ENCODE measurements at places on chromosomes 3 and 15.

DNA sequence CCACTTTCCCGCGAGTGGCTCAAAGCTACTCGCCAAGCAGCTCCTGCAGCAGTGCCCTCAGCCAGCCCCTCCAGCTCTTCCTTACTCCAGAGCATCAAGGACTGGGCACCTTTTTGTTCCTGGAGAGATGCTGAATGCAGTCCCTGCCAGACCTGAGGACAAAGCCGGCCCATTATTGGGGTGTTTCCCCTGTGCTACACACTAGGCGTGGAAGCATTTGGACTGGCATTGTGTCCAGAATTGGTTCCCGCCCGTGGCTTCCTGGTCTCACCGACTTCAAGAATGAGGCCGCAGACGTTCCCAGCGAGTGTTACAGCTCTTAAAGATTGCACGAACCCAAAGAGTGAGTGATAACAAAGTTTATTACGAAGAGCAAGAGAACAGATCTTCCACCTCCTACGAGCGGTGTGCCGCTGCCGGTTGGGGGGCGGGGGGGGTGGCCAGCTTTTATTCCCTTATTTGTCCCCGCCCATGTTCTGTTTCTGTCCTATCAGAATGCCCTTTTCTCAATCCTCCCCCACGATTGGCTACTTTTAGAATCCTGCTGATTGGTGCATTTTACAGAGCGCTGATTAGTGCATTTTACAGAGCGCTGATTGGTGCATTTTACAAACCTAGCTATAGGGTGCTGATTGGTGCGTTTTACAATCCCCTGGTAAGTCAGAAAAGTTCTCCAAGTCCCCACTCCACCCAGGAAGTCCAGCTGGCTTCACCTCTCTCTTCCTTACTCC lies 62.4 kb downstream of the NSMCE3 start:
- no peak for DNase-seq

DNA sequence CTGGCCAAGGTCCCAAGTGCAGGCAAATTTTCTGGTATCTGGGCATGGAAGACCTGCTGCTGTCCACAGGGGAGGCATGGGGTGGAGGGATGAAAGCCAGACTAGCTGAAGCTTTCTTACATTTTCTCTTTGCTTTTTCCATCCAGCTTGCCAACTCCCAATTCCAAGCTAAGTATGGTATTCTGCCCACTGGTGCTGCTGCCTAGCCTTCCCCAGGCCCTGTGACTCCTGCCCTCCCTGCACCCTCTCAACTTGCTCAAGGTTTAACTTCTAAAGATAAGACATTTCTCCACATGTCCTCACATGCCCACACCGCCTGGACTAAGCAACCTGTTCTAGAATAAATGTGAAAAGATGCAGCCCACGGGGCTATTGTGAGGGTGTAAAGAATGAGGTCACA lies 59.5 kb upstream of the HACD2 start:
- DNase-seq = no peak

DNA sequence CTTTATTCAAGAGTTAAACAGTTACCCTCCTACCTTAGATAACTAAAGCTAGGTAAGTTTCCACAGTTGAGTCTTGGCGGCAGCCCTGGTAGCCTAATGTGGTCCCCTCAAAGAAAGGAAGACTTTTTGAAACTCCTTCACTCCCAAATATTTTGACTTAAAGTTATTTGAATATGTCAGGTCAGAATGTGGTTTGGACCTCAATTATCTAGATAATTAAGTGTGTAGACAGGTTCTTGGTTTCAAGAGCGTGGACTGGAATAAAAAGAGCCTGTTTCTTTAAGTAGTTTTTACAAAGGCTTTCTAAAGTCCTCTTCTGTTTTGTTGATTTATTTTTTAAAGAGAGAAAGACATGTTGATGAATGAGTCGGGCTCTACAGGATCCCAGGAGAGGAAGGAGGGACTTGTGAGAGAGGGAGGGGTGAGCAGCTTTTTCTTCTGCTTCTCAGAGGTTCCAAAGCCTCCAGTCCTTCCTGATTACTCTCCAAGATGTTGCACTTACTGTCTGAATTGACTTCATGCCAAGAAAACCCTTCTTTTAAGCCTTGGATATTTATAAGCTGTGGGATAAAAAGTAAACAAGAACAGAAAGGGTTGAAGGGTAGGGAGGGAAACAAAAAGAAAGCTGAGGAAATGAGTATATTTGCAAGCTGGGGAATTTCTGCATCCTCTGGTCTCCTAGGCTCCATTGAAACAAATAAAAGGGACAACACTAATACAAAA lies 457.4 kb downstream of the IGSF11 start:
- DNase-seq = no peak

GRCh38 chr3:130342821-130343661 lies 2.4 kb upstream of the COL6A5 start:
- no peak for DNase-seq

GRCh38 chr15:68791431-68792283 lies 29.0 kb downstream of the ANP32A start:
- no peak for DNase-seq

DNA sequence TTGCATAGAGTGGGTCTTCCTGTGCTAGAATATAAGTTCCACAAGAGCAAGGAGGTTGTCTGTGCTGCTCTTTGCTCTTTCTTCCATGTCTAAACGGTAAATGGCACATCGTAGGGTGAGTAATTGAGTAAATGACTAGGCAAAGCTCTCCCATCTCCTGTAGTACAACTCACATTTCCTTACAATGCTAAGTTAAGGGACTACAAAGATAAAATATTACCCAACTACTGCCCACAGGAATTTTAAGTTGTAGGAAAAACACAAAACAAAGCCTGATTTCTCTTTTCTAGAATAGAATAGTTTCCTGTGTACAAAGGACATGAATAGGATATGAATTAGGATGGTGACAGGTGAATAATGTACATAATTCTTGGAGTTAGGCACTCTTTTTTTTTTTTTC lies 19.9 kb upstream of the LRIG1 start:
- DNase-seq = no peak

DNA sequence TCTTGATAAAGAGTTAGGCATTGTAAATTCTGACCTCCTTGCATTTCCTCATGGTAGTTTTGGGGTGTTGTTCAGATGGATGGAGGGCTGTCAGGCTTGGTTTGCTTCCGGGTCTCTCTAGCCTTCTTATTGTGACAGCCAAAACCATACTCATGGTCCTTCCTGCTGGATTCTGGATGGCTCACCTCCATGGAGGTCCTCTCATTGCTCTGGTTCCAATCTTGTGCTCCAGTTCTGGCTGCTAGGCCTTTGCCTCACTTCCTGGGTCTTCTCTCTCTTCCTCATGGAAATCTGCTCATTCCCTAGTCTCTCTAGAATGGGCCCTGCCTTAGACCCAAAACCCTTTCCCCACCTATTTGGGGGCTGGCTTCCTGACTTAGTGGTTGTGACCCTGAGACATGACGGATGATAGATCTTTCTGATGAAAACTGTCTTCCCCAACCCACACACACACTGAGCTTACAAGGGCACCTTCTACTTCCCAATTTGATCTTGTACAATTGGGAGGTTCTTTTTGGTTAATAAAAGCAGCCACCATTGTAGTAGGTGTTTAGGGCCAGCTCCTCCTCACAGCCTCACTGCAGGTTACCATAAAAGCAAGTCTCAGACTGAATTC lies 66.2 kb upstream of the XCR1 start:
- no peak for DNase-seq

- DNase-seq = no peak
Measured at GRCh38 chr3:153410517-153410916, 248.5 kb downstream of the RAP2B start.

- DNase-seq = no peak
Measured at GRCh38 chr3:4084271-4084670, 218.9 kb upstream of the SETMAR start.

- DNase-seq = no peak
Measured at GRCh38 chr3:193489949-193490348, 64.7 kb downstream of the ATP13A4 start.

GRCh38 chr3:151890721-151891141 lies 17.3 kb downstream of the SUCNR1 start:
- no peak for DNase-seq

DNA sequence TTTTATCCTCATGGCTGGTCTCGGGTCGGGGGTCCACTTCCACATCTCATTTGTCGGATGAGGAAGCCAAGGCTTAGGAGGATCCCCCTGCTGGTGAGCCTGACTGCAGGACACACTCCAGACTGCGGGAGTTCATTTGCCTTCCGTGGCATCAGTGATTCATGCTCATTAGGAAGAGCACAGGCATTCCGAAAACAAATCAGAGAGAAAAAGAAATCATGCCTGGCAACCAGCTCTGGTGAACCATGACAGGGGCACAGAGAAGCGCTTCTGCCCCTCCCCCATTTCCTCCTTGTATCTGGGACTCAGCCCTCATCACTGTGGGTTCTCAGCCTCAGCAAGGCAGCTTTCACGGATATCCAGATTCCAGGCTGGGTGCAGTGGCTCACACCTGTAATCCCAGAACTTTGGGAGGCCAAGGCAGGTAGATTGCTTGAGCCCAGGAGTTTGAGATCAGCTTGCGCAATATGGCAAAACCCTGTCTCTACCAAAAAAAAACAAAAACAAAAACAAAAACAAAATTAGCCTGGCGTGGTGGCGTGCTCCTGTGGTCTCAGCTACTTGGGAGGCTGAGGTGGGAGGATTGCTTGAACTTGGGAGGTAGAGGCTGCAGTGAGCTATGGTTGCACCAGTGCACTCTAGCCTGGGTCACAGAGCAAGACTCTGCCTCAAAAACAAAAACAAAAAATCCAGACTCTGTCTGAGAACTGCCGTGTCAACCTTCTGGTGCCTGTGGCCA lies 28.4 kb downstream of the IRAK2 start:
- no peak for DNase-seq

DNA sequence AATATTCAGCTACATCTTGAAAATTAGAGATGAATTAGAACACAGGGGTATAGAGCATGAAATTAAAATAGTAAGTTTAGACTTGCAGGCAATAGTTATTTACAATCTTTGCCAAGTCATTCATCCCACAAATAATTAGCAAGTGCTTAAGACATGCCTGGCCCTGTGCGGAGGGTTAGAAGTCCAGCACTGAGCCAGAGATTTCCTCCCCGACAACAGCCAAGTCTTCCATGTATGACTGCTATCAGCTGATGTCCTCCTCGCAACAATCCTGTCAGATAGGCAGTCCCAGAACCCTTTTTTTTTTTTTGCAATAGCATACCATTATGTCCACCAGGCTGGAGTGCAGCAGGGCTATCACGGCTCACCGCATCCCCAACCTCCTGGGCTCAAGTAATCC lies 14.6 kb downstream of the SIN3A start:
- DNase-seq = no peak

DNA sequence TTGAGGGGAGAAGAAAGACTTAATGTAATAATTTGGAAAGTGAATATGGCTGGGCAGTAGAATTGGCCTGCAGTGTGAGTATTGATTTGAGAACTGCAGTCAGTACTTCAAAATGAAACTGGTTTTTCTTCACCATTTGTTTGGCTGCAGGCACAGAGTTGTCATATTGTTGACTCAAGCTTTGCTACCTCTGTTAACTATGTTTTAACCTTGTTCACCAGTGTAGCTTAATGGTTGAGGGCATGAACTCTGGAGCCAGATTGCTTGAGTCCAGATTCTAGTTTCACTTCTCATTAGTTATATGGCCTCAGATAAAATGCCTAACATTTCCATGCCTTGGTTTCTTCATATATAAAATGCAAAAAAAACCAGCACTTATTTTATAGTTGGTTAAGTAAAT lies 64.1 kb downstream of the CFAP44 start:
- no peak for DNase-seq

- no peak for DNase-seq
Measured at GRCh38 chr15:54843006-54843405, 353.7 kb downstream of the RSL24D1 start.

- no peak for DNase-seq
Measured at GRCh38 chr3:36193448-36193847, 186.9 kb upstream of the STAC start.

DNA sequence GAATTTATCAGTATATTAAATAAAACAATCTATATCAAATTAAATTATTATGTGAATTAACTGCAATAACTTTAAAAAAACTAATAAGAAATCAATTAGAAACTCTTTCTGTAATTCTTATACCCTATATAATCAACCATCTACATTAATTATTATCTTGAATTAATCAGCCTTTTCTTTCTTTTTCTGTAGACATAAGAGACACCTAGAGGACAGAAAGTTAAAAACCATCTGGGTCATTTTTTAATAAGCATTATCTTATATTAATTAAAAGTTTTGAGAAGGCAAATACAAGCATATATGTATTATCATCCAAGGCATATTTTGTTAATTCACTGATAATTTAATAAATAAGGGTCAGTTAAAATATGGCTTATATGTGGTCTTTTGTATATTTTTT lies 24.2 kb upstream of the SLC25A26 start:
- DNase-seq = peak; percentile 15

DNA sequence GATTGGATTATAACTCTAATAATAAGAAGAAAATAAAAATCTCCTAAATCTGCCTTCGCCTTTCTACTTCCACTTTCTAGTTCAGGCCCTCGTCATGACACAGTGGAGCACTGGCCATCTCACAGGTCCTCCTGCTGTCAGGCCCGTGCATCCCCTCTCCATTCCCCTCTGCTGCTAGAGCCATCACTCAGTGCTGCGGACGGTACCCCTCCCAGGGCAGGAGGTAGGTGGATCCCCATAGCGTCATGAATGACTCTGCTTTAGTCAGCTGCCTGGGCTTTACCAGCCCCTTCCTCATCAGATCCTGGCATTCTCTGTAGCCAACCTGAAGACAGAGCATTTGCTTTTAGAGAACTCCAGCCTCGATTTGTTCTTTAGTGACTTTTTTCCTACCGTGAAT lies 12.0 kb upstream of the PPP1R2 start:
- no peak for DNase-seq

GRCh38 chr15:55197362-55197705 lies 593 bp upstream of the RSL24D1 start:
- no peak for DNase-seq

- DNase-seq = no peak
Measured at GRCh38 chr3:128805772-128806171, 73.6 kb upstream of the ACAD9 start.

GRCh38 chr15:27422997-27423396 lies 452.0 kb downstream of the GABRG3 start:
- DNase-seq = no peak

DNA sequence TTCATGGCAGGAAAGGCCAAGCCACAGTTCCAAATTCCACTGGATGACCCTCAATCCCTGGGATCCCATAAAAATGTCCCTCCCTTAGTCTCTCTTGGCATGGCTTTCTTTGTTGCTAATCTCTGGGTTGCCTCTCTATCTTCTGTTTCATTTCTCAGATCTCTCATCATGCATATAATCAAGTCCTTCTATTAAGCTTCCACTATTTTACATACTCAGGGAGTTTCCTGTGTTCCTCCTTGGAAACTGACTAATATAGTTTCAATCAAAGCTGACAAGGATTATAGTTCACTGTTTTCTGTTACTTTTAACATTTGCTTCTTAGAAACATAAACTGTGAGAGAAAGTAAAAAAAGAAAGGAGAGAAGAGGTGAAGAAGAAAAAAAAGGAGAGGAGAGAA lies 113.8 kb upstream of the COL8A1 start:
- DNase-seq = no peak

- no peak for DNase-seq
Measured at GRCh38 chr3:31724116-31724515, 191.4 kb downstream of the STT3B start.

GRCh38 chr3:16520970-16521881 lies 7.7 kb upstream of the RFTN1 start:
- no peak for DNase-seq

GRCh38 chr3:174198199-174198598 lies 660.9 kb upstream of the NAALADL2 start:
- no peak for DNase-seq

- no peak for DNase-seq
Measured at GRCh38 chr3:38638354-38638753, 11.1 kb downstream of the SCN5A start.

- no peak for DNase-seq
Measured at GRCh38 chr15:29815000-29815710, 7.1 kb downstream of the TJP1 start.

- no peak for DNase-seq
Measured at GRCh38 chr15:77548589-77549557, 83.8 kb downstream of the LINGO1 start.

Data from midbrain (tissue), 1 donor.